ENCODE measurements at places on chromosomes 12 and 14.

DNA sequence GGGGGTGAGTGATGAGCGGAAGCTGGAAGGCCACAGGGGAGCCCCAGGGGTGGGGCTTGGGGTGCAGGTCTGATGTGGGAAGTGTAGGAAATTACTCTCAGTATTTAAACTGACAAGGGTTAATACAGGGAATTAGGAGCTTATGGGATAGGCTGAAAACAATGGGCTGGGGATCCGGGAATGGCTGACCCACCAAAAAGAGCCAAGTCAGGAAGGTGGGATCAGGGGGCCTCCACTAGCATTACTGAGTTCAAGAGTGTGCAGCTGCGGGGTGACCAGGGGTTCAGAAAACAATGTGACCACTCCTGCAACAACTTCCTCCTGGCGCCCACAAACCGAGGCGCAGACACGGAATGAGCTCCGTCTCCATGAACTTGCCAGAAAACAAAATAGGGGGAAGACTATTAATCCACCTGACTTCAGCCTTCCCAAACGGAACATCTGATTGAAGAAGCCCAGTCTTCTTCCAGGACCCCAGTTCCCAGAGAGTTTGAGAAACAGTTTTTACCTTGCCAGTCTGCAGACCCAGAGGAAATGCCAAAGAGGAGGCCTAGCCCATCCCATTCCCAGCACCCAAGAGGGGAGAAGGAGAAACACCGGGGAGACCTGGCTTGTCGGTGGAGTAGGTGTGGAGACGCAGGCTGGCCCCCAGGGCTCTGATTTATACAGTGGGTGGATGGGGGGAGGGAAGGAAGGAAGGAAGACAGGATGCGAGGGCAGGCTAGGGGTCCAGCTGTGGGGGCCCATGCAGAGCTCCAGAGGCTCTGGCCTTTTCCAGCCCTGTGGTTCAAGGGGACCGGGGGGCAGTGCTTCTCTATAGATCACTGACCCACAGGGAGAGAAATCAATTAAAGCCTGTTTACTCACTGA lies 16.5 kb upstream of the YY1 start:
- peak; percentile 60 for DNase-seq

GRCh38 chr12:99706736-99707473 lies 59.4 kb downstream of the GARIN6 start:
- DNase-seq: no peak

GRCh38 chr14:68527329-68527851 lies 265.5 kb downstream of the ZFP36L1 start:
- DNase-seq: no peak

DNA sequence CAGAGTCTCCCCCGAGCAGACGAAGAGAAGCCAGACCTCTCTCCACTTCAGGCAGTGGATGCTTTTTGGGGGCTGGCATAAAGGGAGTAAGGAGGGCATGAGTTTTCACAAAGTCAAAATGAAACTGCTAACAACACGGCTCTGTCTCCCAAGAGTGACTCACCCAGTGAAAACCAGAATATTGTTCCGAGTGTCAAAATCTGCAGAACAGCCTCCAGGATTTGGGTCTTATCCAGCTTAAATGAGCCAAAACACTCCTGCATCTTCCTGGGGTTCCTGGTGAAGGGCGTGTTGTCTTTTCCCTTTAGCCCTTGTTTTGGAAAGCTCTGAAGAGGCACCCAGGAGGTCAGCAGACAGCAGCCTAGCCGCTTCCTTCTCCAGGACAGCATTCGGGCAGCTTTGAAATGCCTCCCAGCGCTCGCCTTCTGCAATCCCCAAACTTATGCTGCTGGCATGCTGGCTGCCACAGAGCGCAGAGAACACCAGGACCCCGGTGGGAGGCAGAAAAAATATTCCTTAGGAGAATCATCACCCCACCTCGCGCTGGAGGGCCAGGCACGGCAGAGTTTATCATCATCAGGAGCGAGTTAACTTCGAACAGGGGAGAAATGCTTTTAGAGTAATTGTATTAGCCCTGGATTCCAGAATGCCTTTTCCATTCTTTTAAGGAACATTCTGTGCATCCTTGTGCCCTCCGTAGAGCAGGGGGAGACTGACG lies 117.7 kb upstream of the NCOR2 start:
- no peak for DNase-seq

DNA sequence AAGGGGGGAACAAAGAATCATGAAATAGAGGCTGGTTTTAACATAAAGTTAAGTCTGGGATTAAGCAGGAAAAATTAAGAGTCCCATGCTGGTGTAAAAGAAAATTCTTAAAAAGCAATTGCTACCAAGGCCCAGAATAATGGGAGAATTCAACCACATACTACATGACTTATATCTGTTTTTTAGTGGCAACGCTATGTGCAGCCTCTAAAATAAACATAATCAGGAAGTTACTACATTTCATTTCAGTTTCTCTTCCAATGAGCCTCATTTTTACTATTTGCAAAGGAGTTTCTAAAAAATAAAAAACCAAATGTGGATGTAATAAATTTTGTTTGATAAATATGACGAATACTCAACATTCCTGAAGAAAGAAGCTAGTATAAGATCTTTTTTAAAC lies 58.1 kb downstream of the CPNE8 start:
- no peak for DNase-seq

DNA sequence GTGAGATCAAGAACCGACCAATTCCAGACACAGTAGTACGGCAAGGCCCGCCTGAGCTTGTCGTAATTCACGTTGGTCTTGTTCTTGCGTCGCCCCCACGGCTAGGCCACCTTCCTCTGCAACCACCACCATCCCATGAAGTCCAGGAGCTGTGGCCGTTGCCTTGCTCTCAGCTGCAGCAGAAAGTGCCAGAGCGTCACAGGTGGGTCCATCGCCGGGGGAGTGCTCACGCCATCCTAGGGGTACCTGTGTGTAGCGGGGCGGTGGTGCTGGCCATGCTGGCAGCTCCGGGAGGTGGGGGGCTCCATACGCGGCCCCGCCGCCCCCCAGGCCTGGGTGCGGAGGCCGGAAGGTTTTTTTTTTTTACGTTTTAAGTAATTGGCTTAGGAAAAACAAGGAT lies 23.1 kb downstream of the TMEM121 start:
- DNase-seq: no peak

DNA sequence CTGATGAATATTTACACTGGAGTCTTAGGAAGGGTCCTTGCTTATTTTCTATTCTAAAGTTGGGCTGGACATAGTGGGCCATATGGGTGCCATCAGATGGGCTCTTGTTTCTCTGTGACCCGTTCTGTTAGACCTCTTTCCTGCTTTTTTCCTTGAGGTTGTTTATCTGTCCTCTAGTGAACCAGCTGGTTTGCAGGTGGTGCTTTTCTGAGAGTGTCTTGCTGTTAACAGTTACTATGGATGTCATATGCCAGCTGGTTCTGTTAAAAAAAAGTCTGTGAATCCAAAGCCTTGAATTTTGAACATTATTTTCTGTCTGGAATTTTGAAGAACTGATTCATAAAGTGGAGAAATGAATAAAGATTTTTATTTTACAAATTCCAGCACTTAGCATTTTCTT lies 29.2 kb downstream of the ZC3H14 start:
- DNase-seq: no peak

- DNase-seq: no peak
These were observed 137.8 kb downstream of the ADGRD1 start for GRCh38 chr12:131091413-131091975.

DNA sequence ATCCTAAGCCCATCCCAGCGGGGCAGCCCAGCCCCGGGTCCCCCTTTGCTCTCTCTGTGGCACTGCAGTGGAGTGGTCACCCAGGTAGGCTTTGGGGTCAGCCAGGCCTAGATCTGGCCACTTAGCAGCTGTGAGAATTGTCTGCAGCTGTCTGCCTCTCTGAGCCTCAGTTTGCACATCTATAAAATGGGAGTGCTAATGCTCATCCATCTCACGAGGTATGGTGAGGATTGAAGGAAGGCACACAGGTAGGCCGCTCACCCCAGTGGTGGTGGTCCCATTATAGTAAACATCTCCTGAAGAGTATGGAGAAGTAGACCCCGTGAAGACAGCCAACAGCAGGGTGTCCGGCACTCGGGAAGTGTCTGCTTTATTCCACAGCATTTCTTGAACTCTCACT lies 9.2 kb downstream of the FOXN4 start:
- DNase-seq: no peak

DNA sequence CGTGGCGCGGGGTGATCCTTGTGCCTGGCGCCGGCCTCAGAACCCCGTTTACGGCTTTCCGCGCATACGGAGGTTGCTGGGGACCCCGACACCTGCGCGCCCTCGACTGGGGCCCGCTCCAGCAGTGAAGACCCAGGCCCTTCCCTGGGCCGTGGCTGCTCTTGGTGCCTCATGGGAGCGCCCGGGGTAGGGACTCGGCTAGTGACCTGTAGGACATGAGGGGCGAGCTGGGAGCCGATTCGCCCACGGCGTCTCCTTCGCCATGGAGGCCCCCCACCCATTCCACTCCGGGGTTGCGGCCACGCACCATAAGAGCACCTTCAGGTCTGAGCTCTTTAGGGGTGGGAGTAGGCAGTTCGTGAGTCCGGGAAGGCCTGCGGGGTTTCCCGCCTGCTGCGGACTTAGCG lies 14.2 kb upstream of the PAX9 start:
- DNase-seq: no peak

DNA sequence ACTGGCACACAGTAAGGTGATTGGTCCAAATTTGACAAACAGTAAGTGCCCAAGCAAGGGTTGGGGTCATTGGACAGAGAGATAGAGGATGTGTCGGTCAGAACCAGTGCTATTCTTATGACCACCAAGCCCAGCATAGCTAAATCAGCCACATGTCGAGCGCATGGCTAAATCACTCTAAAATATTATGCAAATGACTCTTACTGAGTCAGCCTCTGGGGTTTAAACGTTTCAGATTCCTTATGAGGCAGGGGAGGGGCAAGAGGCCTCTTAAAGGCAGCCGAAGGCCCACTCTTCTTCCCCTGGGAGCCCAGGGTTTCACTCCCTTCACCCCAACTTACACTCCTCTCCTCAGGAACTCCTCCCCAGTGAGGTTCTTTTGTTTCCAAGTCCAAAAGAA lies 603 bp upstream of the ENDOU start:
- no peak for DNase-seq

GRCh38 chr12:78865516-78865915 lies 942 bp downstream of the SYT1 start:
- DNase-seq: no peak

DNA sequence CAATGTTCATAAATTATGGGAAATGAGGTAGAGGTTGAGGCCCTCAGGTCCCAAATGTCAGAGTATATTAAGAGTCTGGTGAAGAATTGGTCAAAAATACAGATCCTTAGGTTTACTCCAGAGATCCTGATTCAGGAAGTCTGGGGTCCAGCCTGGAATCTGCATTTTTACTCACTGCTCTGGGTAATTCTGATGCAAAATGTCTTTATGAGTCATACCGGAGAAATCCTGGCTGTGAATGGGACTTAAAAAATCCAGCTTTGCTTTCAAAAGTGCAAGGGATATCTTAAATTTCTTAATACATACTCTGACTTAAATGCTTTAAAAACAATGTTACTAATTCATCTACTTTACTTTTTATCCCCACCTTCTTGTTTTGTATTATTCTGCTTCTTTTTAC lies 74.5 kb downstream of the FERMT2 start:
- no peak for DNase-seq

DNA sequence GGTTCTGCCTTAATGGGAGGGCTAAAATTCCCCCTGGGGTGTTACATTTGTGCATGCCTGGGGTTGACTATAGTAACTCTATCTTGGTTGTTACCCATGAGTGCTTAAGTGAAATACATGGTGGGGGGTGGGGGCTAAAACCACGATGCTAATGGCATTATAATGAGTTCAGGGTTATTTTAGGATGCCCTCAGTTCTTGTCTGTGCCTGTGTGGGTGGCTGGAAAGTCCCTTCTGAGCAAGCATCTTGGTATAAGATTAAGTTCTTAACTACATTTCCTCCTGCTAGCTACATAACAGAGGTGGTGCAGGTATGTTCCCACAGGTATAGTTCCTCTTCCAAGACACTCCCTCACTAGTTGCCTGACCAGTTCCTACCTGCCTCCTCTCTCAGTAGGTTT lies 822.3 kb downstream of the LRFN5 start:
- no peak for DNase-seq

DNA sequence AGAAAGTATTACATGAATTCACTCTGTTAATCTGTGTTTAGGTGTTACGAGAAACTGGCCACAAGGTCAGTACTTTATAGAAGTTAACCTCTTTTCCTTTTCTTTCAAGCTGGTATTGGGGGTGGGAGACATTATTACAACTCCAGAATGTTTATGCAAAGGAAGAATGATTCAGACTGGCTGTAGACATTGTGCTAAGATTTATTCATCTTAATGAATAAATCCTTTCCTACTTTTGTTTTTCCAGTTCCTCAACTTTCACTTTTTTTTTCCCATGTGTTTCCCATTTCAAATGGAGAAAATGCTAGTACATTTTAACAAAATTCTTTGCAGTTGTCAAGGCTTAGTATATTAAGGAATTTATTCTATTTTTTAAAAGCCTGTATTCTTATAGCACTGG lies 1.3 kb downstream of the OTOGL start:
- no peak for DNase-seq

Measured in D341Med (cell line).